Osteoblast (primary cell): ENCODE measurements at places on chromosomes 5 and 9.

GRCh38 chr9:91048749-91049148 is 247.1 kb downstream of the SYK start:
- no peak for DNase-seq

GRCh38 chr9:23438299-23438907 is 387.6 kb downstream of the ELAVL2 start:
- no peak for DNase-seq

- DNase-seq, result no peak
Measured at GRCh38 chr5:13865312-13865711, 79.2 kb downstream of the DNAH5 start.

- peak; percentile 1 for DNase-seq
Measured at GRCh38 chr5:130251931-130252330, 347.7 kb downstream of the CHSY3 start.

- no peak for DNase-seq
Measured at GRCh38 chr9:30723656-30724055, 1660.8 kb upstream of the ACO1 start.

- DNase-seq, result no peak
Measured at GRCh38 chr5:173330338-173331206, 2.4 kb upstream of the STC2 start.

DNA sequence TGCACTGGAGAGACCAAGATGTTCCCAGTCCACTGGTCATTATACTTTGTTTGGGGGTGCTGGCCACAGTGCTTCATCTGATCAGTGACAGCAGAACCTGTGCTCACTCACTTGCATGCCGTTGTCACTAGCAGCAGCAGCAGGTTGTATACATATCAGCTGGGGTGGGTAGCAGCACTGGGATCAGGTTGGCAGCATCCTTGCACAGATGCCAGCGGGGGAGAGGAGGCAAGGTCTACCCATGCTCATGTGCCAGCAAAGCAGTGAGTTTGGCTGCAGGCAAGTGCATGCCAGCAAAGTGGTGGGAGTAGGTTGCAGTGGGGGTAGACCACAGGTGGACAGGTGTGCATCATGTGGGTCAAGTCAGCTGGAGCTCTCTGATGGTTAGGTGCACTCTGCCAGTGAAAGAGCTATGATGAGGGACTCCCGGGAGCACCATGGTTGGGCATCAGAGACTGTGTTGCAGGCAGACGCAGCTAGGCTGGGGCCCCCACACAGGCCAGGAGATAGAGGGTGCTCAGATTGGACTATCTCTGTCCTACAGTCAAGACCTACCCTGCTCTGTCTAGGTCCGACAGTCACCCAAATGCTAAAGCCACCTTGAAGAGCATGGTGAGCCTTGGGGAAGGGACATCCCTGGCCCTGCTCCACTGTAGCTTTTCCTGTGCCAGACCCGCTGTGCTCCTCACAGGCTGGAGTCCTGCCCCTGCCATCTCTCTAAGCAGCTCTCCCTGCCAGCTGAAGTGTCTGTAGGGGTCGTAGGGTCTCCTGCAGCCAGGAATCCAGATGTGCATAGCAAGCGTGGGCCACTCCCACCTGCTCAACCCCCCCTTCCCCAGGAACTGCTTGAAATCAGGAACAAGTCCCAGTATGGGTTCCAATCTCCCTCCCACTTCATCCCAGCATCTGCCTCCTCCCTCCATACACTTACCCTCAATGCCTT is 119.8 kb downstream of the RNF180 start:
- no peak for DNase-seq

DNA sequence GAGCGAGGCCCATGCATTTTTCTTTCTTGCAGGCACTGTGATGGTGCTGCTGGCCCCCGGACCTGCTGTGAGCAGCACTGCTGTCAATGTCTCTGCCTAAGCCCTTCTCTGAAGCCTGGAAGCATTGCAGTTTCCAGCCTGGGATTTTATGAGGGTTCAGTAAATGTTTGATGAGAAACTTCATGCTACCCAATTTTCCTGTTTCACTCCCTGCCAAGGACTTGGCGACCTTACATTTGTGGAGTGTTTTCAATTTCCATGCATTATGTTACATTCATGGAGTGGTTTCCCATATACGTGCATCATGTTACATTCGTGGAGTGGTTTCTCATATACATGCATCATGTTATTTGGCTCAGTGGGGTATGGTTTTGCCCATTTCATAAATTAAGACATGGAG is 90.7 kb upstream of the PTCH1 start:
- no peak for DNase-seq

DNA sequence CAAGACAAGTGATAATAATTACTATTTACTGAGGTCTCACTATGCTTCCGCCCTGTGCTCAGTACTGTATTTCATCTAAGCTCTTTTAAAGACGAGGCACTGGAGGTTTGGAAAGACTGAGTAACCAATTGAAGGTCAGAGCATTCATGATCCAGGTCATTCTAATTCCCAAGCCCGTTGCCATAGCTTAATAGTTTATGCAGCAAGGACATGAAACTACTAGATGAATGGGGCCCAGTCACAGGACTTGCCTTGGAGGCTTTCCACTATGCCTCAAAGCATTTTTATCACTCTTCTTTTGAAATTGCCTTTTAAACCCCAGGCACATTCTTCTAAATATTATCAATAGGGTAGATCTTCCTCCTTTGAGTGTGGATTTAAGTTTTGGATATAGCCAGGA is 17.2 kb upstream of the NFIB start:
- DNase-seq, result no peak

- no peak for DNase-seq
Measured at GRCh38 chr9:99350461-99350860, 128.4 kb downstream of the SEC61B start.

GRCh38 chr5:179872055-179872827 is 13.6 kb upstream of the MRNIP start:
- DNase-seq, result peak; percentile 70

GRCh38 chr5:61586096-61587084 is 254.3 kb downstream of the ZSWIM6 start:
- DNase-seq, result no peak

- no peak for DNase-seq
Measured at GRCh38 chr9:10928372-10928771, 315.6 kb upstream of the PTPRD start.

GRCh38 chr5:113230711-113231652 is 203.8 kb downstream of the TSSK1B start:
- peak; percentile 62 for DNase-seq

DNA sequence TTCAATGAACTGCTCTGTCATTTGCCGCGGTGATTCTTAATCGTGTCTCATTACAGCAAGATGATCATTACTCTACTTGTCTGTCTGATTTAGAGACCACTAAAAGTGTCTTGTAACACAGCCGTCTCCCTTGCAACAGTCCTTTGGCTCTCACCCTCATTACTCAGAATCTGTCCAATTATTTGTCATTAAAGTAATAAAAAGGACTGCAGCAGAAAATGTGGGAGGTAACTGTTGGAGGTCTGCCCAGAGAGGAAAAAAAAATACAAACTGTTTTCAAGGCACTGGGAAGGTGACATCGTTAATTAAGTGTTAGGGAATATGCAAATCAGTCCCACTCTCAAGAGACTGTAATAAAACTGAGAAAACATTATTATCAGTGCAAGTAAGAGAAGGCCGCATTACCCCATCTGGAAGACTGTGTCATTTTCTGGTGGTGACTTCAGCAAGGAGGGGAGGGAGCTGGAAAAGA is 281.0 kb downstream of the RASEF start:
- DNase-seq, result no peak

GRCh38 chr5:77850536-77851175 is 74.5 kb upstream of the TBCA start:
- DNase-seq, result peak; percentile 73

DNA sequence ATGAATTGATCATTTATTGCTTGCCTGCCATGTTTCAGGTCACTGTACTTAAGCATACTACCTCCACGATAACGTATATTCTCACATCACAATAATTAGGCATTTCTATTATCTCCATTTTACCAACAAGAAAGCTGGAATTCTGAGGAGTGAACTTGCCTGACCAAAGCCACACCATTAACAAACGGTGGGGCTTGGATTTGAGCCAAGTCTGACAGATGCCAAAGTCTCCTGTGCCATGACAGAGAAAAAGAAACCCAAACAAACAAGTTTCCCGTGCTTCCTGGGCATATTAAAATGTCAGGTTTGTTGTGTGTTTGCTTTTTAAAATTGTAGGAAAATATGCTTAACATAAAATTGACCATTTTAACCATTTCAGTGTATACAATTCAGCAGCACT is 40.8 kb upstream of the KCNV2 start:
- no peak for DNase-seq

DNA sequence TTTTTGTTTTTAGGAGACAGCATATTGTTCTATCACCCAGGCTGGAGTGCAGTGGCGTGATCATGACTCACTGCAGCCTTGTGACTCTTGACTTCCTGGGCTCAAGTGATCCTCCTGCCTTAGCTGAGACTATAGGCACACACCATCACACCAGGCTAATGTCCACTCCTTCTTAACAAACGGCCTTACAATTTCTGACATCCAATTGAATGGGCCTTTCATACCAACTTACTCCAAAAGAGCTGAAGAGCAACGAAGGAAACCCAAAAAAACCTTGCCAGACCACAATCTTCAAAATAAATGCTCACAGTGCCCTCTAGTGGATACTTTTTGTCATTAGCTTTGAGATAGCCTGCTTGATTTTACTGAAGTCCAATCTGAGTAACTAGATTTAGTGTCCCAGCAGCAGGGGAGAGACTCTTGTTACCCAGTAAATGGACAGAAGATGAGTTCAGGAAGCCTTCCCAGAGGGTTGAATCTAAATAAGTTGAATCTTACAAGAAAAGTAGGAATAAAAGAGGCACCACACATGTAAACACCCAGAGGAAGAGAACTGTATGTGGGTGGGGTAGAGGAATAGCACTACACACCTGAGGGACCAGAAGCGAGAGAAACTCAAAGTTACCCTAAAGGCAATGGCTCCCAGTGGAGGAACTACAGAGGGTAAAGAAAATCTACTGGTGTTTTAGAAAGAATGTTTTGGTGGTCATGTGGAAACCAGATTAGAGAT is 9.3 kb downstream of the ZNF622 start:
- no peak for DNase-seq

DNA sequence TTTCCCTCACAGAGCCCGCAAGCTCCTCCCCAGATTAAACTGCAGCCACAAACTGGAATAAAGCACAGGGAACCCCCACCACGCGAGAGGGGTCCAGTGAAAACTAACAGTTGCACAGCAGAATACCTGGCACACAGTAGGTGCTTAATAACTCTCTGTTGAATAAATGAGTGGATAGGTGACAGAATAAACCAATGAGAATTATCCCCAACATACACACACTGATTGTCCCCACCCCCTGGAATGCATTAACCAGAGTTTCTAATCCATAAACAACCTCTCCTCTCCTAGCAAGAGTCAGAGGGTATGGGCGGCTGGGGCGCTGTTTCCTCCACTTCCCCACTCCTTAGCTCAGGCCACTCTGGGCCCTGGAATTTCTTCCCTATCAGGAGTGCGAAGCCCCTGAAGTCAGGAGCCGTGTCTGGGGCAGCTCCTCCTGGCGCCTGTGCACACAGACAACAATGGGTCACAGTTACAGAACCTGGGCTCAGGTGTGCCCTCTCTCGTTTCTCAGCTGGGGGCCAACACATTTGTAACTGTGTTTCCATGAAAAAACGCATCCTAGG is 27.6 kb downstream of the RAPGEF1 start:
- no peak for DNase-seq

- DNase-seq, result no peak
Measured at GRCh38 chr9:18756712-18757125, 276.3 kb downstream of the SAXO1 start.

- DNase-seq, result no peak
Measured at GRCh38 chr9:14424289-14424688, 110.3 kb upstream of the NFIB start.

GRCh38 chr9:135343837-135344522 is 135.6 kb upstream of the PPP1R26 start:
- DNase-seq, result peak; percentile 96

GRCh38 chr9:32596096-32596865 is 23.3 kb upstream of the NDUFB6 start:
- DNase-seq, result no peak

- DNase-seq, result no peak
Measured at GRCh38 chr9:124818431-124819281, 34.6 kb upstream of the WDR38 start.

- DNase-seq, result no peak
Measured at GRCh38 chr5:43314724-43315123, 1.5 kb upstream of the HMGCS1 start.

GRCh38 chr5:53917095-53917494 is 356.7 kb downstream of the NDUFS4 start:
- DNase-seq, result no peak

DNA sequence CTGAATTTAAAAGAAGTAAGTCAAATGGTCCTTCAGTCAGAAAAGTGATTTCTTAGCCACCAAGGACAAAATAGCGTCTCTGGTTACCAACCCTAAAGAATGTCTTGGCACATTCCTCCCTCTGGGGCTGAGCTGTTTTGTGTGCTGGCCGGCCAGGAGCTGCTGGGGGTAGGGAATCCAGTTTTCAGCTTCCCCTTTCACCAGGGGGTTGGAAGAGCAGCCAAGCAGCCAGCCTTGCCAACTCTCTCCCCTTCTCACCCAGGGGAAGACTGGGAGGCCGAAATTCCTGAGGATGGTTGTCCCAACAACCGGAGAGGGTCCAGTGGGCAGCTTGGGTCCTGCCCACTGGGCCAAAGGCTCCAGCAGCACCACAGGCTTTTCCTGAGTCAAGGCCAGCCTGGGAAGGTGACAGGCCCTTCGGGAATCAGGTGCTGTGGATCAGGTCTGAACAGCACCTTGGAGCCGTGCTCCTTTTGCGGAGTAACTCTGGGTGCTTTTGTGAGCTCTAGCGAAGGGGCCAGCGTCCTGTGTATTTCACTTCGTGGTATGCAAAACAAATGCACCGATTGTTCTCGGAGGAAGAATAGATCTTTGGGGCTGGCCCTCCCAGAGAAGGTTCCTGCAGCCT is 4.2 kb downstream of the WWC1 start:
- DNase-seq, result peak; percentile 97

GRCh38 chr9:15271403-15271802 is 35.6 kb downstream of the TTC39B start:
- DNase-seq, result no peak

- DNase-seq, result no peak
Measured at GRCh38 chr5:102483736-102484135, 15.1 kb downstream of the SLCO6A1 start.

GRCh38 chr9:133495327-133496293 is 16.7 kb upstream of the SLC2A6 start:
- DNase-seq, result peak; percentile 32

GRCh38 chr9:16368237-16369087 is 502.0 kb downstream of the BNC2 start:
- DNase-seq, result no peak
